ENCODE measurements at places on chromosomes 4 and X.

GRCh38 chr4:77586951-77587383 lies 18.7 kb upstream of the CXCL13 start:
- no peak for DNase-seq

GRCh38 chrX:1483843-1484637 lies 31.3 kb upstream of the ASMTL start:
- no peak for DNase-seq

GRCh38 chr4:102601586-102602227 lies 100.5 kb downstream of the NFKB1 start:
- DNase-seq, result no peak

DNA sequence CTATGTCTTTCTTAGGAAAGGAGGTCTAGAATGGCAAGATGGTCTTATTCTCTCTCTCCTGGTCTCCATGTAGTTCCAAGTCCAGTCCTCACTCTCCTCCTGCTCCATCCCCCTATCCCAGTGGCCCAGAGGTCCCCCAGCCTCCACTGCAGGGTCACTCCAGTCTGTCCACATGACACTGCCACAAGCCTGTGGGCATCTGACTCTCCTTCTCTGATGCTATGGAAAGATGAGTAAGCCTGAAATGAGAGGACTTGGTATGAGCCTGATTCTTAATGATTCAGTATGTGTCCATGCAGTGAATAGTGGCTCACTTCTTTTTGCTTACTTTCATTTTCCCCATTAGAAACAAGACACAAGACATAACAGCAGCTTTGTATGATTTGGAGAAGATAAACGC lies 516.8 kb upstream of the ADGRL3 start:
- no peak for DNase-seq

DNA sequence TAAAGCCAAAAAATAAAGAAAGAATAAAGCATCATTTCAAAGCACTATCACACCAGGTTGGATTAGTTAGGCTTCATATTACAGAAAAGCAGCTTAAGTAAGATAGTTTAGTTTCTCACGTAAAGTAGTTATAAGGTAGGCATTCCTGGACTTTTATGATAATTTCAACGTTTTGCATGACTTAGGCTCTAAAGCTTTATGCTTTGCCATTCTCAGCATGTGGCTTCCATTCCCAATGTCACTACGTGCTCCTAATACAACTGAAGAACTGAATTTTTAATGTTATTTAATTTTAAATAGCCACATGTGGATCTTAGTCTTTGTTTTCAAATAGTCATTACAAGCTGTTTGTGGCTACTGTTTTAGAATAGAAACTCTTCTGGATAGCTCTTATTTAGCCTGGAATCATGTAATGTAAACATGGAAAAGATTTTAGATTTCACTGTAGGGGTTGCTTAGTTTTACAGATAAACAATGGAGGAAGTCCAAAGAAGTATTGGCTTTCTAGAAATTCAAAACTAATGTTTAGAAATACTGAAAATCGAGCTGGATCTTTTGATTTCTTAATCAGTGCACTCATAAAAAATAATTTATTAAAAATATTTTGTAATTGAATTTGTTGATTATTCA lies 710.0 kb downstream of the IL1RAPL1 start:
- DNase-seq, result no peak

Measured in omental fat pad (tissue), 4 donors.